ENCODE measurements at places on chromosomes 16 and 17.

DNA sequence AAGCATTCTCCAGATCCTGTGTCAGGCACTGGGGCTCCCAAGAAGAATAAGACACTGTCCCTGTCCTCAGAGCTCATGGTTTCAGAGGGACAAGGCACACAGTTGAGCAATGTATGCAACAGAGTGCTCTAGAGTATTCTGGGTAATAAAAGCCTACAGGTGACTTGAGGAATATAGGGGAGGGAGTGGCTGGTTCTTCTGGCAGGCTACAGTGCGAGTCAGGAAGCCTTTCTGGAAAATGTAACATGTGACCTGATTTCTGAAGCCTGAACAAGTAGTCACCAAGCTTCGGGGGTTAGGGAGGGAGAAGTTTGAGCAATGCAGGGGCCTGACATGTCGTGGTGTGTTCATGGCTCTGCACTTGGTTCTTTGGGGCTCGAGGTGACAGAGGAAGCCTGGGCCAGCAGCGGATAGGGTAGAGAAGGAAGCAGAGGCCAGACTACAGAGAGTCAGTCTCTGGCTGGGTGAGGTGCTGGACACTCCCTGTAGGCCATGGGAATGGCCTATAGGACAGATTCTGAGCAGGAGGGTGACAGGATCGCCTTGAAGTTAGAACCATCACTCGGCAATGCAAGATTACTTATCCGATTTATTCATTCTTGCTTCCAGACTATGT is 16.0 kb upstream of the LRRC75A start:
- DNase-seq, result no peak

GRCh38 chr17:62804822-62805221 is 3.3 kb downstream of the MARCHF10 start:
- no peak for DNase-seq

GRCh38 chr16:73408311-73408710 is 360.4 kb upstream of the ZFHX3 start:
- no peak for DNase-seq

DNA sequence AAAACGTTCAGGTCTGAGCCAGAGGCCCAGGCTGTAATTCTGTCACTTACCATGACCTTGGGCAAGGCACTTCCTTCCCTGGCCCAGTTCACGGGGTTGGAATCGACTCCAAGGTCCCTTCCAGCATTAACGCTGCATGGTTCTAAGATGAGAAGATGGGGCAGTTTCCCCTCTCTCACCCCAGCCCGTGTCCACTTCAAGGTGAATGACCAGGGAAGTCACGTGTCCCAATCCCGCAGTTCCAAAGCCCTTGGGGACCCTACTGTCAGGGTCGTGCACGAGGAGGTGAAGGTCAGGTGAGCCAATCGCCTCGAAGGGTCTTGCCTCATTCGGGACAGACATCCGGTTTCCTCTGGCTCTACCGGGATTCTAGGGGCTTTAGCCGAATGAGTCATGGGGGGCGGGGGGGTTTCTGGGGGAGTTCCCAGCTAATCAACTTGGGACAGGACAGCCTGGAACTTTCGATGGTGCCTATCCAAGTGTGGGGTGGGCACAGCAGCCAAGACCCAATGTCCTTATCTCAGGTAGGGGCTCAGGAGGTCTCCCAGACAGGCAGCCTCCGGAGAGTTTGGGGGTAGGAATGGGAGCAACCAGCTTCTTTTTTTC is 762 bp upstream of the CSF3 start:
- DNase-seq, result no peak
